Activated CD8-positive, alpha-beta memory T cell treated with anti-CD3 and anti-CD28 coated beads, Interleukin-2, amount 50 U/mL, for 48 hours (primary cell): ENCODE measurements at places on chromosomes 4 and X.

DNA sequence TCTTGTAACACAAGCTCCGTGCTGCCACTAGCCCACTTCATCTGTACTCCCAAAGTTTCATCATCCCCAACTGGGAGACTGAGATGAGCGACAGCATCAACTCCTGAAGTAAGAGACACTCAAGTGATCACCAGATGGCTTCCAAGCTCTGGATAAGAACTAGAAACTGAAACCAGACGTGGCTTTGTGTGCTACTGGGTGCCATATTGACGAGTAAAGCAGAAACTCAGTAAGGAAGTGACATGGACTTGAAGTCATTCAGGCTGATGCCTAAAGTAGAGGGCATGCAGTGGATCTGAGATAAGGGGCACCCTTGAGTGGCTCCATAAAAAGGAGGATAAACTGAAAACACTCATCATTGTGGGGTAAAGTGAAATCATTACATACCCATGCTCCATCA is 72.4 kb downstream of the PCYT1B start:
- DNase-seq: no peak

DNA sequence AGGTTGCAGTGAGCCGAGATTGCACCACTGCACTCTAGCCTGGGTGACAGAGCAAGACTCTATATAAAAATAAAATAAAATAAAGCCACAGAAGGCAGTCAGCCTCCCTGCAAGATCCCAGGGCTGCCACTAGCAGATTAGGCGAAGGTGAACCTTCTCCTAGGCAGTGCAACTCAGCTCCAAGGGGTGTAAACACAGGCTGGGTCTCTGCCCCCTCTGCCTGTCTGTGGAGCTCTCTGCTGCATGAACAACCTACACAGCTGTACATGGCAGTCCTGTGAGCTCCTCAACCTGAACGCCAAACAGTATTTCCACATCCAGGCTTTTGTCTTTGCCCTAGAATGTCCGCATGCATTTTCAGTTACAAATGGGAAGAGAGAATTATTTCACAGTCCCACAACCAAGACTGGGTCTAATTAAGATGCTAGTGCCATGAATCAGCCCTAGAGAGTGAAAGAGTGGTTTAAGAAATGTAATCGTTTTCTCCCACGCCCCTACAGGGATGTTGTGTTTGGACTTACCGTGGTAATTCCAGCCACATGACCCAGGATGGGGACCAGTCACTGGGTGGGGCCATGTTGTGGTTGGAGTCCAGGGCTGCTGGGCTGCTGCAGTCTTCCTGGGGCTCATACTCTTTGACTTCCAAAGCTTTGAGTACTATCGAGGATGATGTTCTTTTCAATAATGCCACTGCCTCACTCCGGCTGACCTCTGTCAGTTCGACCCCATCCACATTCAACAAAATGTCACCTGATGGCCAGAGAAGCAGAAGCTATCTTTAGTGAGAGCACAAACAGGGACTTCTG is 99.0 kb downstream of the FIP1L1 start:
- DNase-seq: no peak

DNA sequence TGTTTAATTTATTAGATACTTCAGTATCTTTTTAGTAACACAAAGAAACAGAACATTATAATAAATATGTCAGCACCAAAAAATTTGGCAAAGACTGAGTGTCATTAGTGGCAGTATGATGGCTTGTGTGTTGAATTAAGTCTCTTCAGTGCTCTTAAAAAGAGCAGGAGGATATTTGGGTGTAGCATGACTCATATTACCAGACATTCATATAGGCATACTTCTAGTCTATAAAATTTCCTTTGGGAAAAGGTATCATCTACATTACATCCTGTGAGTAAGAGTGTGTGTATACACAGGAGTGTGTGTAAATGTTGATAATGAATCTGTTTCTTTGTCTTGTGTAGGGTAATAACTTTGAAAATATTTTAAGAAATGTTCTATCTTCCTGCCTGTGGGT is 135.7 kb downstream of the CNKSR2 start:
- no peak for DNase-seq

DNA sequence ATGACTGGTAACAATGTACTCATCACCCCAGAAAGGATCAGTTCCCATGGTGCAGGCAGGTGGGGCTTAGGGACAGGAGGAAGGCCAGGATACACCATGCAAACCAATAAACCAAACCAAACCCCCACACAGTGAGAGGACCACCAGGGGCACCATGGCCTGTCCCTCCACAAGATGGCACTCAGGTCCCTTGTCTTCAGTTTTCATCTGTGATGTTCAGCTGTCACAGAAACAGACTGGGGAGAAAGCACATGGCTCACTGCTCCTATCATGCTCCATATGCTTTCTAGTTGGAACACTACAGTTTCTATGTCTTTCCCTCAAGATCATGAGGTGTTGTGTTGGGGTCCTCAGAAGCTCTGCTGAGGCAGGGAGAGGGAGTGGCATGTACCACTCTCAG is 10.1 kb downstream of the HS3ST1 start:
- no peak for DNase-seq

DNA sequence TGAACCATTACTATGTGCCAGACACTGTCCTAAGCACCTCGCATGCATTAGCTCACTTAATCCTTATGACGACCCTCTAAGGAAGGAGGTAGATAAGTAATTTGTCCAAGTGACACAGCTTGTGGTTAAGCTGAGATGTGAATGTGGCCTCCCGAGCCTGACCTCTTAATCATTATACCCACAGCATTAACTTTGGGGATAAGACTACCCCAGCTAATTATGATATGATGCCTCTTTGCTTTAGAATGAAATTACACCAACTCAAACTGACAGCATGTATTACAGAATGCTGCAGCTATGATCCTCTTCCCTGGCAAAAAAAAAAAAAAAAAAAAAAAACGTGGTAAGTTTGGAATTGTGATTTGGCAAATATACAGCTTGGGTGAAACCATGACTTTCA is 53.5 kb downstream of the APBB2 start:
- DNase-seq: no peak

DNA sequence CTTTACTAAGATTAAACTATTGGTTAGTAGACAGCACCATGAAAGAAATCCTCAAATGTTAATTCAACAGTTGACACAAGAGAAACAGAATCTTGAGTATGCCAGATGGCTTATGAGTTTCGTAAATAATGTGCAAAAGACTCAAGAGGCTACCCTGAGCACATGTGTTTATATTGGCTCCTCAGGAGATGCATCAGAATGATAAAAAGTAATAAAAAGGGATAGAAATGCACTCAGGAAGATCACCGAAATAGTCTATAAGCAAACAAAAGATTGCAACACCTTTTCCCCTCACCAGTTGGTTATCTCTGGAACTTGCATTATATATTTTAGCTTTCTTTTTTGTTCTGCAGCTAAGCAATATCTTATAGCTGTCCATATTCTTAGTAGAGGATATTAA is 84.4 kb downstream of the SCFD2 start:
- no peak for DNase-seq

DNA sequence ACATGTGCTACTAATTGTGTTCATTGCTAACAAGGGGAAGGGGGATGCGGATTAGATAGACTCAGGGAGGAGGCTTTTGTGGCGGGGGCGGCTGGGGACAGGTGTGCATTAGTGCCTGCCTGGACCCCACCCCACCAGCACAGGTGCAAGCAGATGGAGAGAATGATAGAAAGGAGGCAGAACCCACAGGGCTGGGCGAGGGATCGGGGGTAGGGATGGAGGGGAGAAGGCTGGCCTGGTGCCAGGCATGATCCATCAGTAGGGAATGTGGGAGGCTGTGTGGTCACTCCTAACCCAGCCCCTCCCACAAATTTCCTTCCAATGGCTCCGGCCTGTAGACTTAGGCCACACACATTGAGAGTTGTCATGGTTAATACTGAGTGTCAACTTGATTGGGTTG is 30.5 kb upstream of the CRMP1 start:
- DNase-seq: no peak
